ENCODE measurements at places on chromosomes 3 and 15.

DNA sequence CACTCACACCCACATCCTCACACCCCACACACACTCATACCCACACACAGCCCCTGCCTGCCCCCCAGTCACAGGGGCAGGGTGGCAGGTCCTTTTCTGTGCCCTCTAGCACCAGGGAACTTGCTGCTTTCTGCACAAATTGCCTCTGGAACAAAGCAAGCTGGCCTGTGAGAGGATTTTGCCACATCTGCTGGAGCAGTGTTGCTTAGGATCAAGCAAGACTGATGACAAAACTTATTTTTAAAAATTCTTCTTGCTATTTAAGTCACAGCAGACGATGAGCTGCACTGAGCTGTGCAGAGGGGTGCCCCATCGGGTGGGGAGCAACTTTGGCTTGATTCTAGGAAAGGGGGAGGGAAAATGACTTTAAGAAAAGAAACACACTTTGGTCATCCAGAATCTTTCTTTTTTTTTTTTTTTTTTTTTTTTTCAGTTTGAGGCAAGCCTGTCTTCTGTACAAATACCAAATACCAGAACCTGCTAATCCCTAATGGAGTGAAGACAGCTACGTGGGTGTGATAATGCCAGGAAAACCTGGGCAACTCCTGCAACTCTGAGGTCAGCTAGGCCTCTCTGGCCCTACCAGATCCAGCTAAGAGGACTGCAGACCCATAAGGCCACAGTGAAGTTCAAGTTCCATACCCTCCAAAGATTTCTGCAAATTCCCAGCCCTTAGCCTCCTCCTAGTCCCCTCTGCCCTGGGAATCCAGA lies 195.3 kb downstream of the ABHD5 start:
- DNase-seq: no peak

- DNase-seq: no peak
These were observed 537 bp upstream of the CSRNP1 start for GRCh38 chr3:39153977-39154279.

DNA sequence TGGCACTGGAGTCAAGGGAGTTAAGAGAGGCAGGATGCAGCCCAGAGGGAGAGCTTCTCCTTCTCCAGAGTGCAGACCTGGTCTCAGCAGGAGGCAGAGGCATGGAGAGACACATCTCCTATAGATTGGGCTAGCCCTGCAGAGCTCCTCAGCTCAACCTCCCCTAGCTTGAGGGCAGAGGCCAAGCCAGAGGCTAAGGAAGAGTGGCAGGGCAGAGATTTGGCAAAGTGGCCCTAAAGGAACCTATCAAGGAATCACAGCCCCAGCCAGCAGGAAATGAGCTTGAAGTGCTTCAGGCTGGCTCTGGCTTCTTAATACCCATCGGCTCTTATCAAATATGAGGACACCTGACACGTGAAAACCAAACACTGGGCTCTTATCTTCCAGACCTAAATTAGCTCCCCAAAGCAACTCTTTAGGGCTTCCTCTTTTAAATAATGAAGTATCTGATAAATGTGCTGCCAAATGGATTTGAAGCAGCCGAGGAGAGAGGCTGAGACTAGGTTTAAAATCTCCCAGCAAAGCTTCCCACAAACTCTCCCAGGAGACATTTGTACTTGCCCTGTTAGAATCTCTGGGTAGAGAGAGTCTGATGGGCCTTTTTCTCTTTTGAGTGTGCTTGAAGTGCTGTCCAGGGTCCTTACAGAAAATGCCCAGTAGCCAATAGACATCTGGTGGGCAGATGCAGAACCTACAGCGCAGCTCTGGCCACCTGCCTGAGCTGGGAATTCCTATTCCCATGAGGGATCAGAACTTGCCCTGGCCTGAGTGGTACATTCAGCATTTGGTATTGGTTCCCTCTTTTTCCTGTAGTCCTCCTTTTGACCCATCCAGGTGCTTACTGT lies 271.4 kb downstream of the CLSTN2 start:
- DNase-seq: peak; percentile 57

DNA sequence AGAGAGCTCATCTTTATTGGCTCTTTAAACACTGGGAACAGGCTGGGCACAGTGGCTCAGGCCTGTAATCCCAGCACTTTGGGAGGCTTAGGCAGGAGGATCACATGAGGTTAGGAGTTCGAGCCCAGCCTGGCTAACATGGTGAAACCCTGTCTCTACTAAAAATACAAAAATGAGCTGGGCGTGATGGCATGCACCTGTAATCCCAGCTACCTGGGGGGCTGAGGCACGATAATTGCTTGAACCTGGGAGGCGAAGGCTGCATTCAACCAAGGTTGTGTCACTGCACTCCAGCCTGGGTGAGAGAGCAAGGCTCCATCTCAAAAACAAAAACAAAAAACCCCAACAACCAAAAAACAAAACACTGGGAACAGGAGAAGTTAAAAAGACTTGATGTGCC lies 72.1 kb downstream of the CHAC1 start:
- DNase-seq: no peak

DNA sequence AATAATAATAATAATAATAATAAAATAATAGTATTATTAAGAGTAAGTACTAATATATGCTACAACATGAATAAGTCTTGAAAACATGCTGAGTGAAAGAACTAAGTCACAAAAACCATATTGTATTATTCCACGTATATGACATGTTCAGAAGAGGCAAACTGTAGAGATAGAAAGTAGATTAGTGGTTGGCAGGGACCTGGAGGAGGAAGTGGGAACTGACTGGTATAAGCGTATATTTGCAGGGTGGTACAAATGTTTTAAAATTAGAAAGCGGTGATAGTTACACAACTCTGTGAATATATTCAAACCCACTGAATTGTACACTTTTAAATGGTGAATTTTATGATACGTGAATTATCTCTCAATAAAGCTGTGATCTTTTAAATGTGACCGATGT lies 32.8 kb downstream of the LRRK1 start:
- DNase-seq: no peak

All from fibroblast of upper back skin (primary cell).